ENCODE measurements at places on chromosomes 5 and 9.

GRCh38 chr5:72470826-72471225 is 36.4 kb downstream of the ZNF366 start:
- no peak for DNase-seq

DNA sequence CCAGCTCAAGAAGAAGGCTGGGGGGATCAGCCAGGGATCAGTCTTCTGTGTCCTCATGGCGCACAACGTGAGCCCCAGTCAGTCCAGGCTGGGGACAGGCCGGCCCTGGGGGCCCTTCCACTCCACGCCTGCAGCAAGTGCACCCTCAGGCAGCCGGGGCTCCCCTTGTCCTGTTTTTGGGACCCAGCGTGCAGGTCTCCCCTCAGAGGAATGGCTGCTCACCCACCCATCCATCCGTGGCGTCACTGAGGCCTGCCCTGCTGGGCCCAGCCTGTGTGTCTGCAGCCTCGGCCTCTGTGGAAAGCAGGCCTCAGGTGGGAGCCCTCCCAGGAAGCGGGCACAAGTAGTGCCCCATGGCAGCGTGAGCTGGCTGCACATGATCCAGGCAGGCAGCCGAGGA is 52.6 kb upstream of the FCN2 start:
- no peak for DNase-seq

- DNase-seq, result no peak
These were observed 4.3 kb upstream of the RNF183 start for GRCh38 chr9:113307396-113307975.

- no peak for DNase-seq
These were observed 366.9 kb downstream of the MAN2A1 start for GRCh38 chr5:110056580-110057114.

- no peak for DNase-seq
These were observed 6.0 kb downstream of the EIF4E1B start for GRCh38 chr5:176636426-176636825.

GRCh38 chr5:119019501-119019900 is 31.2 kb upstream of the DTWD2 start:
- DNase-seq, result no peak

DNA sequence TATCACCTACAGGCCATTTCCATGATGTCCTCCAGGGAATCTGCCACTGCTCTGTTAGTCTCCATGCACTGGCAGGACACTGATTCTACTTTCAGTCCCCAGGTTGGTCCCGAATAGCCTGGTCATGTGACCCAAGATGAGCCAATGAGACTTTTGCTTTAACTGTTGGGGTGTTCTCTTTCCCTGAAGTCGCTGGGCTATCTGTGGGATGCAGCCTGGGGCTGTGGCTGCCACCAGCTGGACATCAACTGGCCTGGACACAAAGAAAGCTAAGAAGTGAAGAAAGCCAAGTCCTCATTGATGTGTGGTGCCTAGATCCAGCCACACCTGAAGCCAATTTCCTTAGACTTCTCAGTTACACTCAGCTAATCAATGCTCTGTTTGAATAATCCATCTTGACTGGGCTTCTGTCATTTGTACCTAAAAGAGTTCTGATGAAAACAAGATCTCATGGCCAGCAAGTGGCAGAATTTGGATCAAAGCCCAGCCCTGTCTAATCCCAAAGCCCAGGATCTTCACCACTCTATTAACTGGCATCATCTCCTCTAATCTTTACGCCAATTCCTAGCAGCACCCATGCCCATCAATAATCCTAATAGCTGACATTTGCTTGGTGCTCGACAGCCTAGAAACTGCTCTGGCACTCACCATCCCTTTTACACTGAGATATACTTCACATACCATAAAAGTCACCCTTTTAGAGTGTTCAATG is 37.0 kb downstream of the SH3PXD2B start:
- no peak for DNase-seq

DNA sequence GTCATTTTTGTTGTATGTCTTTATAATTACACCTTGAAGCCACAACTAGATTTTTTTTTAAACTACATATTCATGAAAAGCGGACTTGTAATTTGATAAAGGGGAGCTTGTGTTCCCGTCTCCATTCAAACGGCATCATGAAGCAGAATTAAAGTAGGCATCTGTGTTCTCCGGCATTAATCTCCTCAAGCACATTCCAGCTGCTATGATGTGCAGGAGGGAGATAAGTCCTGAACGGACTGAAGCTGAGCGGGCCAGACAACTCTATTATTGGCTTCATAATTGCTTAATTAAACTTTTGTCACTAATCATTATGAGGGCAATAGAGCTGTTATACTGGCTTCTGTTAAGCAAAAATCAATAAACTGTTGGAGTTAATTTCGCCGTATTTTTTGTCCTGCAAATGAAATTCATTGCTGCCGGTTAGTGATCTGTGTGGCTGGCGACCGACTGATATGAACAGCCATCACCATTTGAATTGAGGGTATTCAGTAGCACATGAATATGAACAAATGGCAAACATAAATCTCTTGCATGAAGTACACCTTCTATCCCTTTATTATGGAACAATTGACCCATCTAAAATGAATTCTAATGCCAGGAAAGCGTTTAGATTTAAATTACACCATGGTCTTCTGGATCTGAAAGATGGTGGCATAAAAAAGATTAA is 408.8 kb upstream of the IRX1 start:
- DNase-seq, result no peak

DNA sequence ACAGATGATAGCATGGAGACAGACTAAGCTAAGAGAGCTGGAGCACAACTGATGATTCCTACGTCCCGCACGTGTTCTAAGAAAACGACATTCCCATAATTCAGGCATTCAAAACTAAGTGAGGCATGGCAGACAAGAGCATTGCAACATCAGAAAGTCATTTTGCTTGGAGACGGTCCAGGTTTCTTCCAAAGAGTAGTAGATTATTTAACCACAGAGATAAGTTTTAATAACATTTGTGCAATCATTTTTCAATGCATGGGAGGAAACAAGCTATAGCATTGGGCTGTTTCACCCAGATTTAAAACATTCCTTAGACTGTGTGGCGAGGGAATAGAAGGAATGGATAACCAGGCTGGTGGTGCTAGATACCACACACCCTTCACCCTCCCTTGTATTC is 117.2 kb downstream of the APBA1 start:
- no peak for DNase-seq

DNA sequence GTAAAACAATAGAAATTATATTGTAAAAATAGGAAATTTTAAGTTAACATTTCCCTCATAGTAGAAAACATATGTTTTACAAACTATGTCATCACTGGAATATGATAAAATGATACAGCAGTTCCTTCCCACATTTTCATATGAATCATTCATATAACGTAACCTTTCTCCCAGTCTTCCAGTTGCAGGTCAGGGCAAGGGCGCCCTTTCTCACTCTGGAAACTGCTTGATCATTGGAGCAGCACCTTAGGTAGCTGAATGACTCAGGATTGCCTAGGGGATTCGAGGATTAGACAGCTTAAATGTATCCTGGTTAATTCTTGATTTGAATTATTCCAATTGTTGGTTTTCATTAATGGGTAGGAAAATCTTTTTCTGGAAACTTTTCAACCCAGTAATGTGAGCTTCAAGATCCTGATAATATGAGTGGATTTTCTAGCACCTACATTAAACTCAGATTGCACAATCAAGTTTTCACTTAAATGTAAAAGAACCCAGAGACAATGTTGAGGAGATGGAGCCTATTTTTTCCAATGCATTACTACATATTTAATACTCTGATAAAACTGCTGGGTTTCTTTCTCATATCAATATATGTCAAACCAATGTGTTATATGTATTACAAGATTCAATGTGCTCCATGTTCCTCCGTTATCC is 32.6 kb upstream of the ANXA1 start:
- no peak for DNase-seq

DNA sequence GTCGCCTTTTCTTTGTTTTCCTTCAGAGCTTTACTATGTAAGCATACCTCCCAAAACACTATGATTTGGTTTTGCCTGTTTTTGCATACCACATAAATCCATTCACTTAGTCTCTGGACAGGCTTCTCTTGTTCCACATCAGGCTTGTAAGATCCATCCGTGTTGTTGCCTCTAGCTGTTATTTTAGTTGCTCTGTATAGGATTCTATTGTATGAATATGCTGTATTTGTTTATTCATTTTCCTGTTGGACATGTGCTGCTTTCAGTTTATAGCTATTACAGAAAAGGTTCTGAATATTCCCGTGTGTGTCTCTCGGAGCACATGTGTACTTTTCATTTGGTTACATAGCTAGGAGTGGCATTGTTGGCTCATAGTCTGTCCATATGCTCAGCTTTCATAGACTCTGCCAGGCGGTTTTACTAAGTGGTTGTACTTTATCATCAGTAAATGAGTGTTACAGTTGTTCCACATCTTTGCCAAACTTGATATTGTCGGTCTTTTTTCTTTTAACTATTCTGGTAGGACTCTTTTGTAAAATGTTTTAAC is 41.8 kb downstream of the NUP214 start:
- no peak for DNase-seq

- no peak for DNase-seq
These were observed 18.8 kb downstream of the MAP1B start for GRCh38 chr5:72125941-72126620.

- DNase-seq, result no peak
These were observed 54.0 kb upstream of the LARP1 start for GRCh38 chr5:154701181-154701580.

DNA sequence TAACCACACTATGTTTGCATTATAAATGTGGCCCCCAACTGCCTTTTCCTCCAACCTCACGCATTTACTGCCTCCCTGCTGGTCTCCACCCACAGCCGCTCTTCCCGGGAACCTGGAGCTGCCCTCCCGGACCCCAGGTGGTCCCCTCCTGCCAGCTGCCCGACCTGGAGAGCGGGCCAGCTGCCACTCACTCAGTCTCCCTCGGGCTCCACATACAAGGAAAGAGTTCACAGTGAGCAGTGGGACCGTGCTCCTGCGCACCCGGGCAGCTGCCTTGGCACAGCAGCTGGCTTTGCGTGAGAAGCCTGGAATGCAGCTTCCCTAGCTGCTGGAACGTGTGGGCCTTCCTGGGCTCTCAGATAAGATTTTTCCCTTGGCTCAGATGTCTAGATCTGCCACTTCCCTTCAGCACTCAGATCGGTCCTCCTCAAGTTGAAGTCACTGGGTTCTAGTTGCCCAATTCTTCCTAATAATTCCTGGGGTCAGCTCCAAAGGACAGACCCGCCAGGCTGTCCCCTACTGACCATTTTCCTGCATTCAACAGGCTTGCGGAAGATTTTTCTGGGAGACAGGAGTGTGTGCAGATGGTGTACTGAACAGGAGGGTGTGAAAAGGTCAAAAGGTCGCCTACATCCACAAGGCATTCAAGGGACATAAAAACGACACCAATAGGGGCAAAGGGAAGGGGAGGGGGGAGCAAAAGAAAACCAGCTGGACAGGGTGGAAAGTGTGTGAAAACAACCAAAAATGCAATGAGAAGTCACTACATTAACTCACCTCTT is 69.1 kb downstream of the MYO10 start:
- DNase-seq, result no peak

- no peak for DNase-seq
These were observed 83.0 kb upstream of the PRLR start for GRCh38 chr5:35313291-35313690.

GRCh38 chr5:17436761-17437221 is 61.2 kb upstream of the TAF11L2 start:
- no peak for DNase-seq

DNA sequence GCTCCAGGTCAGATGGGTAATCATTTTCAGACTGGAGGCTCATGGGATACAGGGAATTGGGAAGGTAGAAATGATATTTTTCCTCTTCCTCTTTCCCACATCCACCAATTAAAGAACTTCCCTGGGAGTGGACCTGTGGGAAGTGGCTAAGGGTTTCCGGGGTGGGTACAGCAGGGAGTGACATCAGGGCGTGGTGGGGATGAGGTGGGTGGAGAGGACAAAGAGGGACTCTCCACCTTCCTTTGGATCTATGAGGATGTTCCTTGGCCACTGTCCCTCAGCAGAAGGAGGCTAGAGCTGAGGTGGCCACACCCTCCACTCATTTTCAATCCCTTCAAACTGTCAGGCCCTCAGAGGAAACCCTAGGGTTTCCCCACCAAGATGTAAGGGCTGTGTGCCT is 54.7 kb downstream of the IRF1 start:
- DNase-seq, result no peak

DNA sequence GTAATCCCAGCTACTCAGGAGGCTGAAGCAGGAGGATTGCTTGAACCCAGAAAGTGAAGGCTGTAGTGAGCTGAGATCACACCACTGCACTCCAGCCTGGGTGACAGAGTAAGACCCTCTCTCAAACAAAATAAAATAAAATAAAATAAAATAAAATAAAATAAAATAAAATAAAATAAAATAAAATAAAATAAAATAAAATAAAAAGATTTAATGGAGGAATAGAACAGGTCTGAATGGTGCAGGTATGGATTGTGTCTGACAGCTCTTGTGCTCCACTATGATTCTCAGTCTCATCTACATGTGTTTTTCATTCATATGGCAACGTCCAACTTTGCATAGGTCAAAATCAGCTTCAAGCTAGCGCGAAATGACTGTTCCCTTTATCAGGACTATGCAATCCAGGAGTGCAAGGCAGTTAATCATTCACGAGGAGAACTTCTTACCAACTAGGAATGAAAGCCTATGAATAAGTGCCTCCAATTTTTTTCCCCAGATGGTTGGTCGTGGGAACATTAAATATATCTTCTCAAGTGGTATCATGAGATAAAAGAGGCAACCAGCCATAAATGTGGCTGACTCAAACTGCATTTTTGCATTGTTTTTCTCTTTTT is 1392.3 kb upstream of the CDH9 start:
- no peak for DNase-seq

DNA sequence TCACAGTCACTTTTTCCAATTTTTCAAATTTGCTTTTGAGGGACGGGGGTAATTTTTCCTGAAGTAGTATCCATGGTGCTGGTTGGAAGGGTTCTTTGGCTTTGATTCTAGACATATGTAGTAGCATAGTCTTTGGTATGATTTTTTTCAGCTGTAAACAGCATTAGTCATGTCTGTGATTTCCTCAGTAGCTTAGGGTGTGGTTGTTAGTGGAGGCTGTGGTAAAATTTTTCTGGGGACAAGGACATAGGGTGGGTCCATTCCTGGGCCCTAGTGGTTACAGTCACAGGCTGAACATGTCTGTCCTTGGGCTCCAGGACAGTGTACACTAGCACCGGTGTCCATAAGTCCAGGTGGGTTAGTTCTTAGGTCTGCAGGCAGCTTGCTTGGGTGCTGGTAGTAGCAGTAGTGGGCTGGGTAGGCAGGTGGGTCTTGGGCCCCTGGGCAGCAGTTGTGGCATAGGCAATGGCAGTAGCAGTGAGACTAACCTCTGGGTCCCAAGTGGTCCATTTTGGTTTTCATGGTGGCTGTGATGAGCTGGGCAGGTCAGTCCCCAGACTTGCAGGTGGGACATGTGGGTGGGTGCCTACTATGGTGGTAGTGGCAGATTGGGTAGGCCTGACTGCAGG is 100.0 kb upstream of the CXCL14 start:
- no peak for DNase-seq

DNA sequence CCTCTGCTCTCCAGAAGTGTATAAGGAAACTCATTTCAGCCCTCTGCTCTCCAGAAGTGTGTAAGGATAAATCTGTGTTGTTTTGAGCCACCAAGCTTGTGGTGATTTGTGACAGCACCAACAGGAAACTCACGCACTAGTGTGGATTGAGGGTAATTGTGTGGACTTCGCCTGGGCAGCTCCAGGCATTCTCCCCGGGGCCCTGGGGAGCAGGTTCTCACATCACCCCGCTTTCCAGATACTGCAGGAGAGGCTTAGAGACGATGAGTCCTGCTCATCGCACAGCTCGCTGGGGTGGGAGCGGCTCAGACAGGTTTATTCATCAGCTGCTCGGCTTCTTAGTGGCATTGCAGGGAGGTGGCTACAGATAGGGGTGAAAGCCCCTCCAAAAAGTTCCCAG is 38.4 kb upstream of the RNF130 start:
- peak; percentile 9 for DNase-seq

- DNase-seq, result peak; percentile 71
These were observed at the start of gene CD180 for GRCh38 chr5:67196537-67197059. TSS of gene CD180 (minus strand) at chr5:67196799. CDS start at chr5:67196641, 158 bp downstream.

Data from breast epithelium (tissue), 4 donors.